ENCODE measurements at places on chromosomes 16 and 17.

DNA sequence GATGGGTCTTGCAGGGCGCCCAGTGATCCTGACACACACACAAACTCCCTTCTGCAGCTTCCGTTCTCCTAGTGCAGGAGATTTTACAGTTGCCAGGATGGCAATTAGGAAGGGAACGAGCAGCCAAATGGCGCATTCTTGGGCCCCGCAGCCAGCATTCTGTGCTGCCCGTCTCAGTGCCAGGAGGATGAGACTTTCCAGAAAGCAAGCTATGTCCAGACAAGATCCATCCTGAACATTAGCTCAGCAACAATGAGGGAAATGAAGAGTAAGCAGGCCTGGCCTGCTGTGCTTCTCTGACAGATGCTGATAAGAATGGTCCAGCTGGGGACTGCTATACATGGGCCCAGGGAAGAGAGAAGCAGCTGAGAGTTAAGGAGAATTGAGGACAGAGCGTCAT is 16.5 kb downstream of the SPPL2C start:
- DNase-seq: no peak

DNA sequence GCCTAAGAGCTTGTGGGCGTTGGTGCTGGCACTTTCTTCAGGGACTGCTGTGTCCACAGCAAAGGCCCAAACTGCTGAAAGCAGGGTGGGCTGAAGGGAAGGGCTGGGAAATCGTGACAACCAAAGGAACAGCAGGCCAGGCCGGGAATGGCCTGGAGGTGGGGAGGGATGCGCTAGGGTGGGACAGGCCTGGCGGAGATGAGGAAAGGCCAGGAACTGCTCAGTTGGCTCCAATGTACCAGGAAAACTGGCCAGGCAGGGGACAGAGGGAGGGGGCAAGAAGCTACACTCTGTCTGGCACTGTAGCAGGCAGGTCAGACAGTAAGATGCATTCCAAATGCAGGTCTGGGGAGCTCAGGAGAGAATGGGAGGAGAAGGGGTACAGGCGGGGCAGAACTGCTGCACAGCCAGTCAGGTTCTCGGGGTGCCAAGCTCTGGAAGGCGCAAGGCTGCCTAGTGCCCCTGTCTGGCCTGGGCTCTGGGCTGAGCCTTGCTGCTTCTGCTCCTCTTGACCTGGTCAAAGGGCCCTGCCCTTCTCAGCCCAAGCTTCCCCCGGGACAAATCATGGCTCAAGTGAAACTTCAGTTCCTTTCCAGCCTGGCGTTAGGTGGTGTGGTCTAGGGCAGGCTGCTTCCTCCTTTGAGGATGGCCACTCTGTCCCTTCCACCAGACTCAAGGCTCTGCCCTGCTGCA is 7.3 kb downstream of the PNMT start:
- no peak for DNase-seq

- no peak for DNase-seq
These were observed 806 bp downstream of the TBX21 start for GRCh38 chr17:47733674-47734410.

DNA sequence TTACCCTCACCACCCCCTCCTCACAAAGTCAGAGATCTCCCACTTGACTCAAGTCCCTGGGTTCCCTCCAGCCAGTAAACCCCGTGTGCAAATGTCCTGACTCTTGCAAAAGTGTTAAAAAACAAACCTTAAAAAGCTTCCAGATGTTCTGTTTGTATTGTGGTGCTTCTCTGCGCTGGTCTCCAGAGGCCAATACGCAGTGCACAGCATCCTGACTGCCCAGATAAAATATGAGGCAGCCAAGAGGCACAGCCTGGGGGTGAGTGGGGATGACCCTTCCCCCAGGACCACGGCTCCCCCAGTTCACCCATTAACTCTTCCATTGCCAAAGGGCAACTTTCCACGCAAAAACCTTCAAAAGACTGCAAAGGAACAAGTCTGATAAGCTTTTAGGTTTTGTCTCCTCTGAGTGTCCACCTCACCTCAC is 291.8 kb downstream of the SOX9 start:
- no peak for DNase-seq

- peak; percentile 92 for DNase-seq
These were observed at the start of gene LAT for GRCh38 chr16:28984619-28985135. LAT (plus strand) TSS chr16:28985052; CDS start chr16:28985418, 366 bp downstream.

DNA sequence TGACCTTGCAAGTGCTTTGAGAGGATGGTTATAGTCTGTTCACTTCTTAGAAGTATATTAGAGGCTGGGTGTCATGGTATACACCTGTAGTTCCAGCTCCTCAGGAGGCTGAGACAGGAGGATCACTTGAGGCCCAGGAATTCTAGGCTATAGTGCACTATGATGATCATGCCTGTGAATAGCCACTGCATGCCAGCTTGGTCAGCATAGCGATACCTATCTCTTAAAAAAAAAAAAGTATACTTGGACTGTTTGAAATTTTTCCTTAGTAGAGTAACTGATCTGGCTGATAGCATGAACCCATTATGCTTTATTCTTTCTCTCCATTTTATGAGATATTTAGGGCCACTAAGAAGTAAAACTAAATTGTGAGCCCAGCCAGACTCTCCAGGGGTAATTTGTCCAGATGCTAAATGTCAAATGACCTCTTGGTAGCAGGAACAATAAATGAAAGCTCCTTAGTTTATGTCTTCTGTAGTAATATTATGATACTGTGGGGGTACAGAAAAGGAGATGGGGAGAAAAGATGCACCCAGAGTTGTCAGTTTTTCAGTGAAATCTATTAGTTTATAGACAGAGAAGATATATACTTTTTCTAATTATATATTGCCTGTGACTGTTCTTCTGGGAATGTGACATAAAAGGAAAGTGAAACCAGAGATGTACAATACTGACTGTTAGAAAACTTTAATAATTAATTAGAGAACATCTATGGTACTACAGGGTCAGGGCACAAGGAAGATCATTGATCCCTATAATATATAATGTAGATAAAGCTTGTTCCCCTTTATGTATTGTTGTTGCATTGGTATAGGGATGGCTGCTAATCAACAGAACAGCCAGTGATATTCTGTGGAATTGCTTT is 335.3 kb upstream of the TBX2 start:
- no peak for DNase-seq

DNA sequence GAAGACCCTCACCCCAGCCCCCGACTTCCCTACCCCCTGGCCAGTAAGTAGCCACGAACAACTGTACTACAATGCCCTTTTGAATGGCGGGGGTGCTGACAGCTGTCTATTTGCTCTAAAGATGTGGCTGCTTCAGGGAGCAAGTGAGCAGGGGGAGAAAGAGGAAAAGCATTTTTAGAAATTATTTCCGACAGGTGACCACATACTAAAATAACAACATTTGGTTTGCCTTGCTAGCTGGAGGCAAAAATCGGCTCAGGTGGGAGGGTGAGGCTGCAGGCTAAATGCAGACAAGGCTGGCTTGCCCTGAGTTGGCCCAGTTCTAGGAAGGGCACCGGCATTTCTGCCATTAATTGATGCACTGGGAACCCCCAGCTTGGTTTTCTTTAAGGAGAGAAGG is 188.5 kb downstream of the XYLT1 start:
- no peak for DNase-seq

GRCh38 chr17:33164169-33164881 is 128.8 kb downstream of the ASIC2 start:
- no peak for DNase-seq

- DNase-seq: no peak
These were observed 3.7 kb upstream of the DNASE1 start for GRCh38 chr16:3650631-3651265.

DNA sequence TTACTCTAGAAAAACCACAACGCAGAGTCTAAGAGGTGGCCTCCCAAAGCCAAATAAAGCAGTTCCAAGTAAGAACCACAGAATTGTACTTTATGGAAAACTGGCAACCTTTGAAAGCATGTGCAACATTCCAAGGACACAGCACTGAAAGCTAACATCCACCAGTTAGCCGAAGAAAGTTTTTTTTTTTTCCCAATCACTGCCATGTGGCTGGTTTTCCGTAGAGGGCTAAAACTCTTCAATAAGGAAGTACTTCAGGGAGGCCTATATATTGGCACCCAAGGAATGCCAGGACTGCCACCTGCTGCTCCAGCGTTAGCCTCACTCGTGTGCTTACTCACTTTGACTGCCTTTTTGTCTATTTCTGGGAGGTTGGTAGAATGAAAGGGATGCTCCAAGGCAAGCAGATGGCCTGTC is 25.2 kb downstream of the CEP95 start:
- no peak for DNase-seq

GRCh38 chr16:49610983-49611382 is 237.4 kb downstream of the C16orf78 start:
- DNase-seq: no peak

- DNase-seq: peak; percentile 17
These were observed 4.6 kb downstream of the CNGB1 start for GRCh38 chr16:57966204-57966771.

- peak; percentile 38 for DNase-seq
These were observed 998 bp downstream of the ACD start for GRCh38 chr16:67658849-67659674.

DNA sequence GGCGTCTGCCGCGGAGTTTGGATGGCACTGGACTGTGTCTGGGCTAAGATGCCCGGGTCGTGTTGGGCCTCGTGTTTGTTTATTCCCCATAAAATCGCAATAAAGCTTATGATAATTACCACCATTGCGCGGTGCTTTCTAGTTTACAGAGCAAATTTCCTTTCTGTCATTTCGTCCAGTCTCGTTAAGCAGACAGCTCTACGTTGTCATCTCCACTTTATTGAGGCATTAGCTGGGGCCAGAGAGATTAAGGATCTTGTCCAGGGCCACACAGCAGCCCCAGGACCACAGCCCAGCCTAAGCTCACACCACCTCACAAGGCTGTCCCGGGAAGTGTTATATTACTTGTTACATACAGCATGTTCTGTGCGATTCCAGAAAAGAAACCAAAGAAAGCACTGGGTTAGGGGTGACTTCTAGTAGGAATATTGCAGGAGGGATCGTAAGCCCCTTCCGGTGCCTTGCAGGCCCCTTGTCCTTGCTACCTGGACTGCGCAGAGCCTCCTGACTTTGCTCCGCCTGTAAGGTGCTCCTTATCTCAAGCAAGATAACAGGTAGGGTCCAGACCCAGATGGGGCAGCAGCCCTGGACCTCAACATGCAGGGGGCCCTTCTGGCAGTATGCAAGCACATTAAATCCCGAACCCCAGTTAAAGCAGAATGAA is 6.3 kb downstream of the NOS2 start:
- DNase-seq: no peak

- no peak for DNase-seq
These were observed 41.7 kb downstream of the SYNRG start for GRCh38 chr17:37567538-37567937.

GRCh38 chr17:83008186-83008510 is 71.3 kb upstream of the METRNL start:
- no peak for DNase-seq

DNA sequence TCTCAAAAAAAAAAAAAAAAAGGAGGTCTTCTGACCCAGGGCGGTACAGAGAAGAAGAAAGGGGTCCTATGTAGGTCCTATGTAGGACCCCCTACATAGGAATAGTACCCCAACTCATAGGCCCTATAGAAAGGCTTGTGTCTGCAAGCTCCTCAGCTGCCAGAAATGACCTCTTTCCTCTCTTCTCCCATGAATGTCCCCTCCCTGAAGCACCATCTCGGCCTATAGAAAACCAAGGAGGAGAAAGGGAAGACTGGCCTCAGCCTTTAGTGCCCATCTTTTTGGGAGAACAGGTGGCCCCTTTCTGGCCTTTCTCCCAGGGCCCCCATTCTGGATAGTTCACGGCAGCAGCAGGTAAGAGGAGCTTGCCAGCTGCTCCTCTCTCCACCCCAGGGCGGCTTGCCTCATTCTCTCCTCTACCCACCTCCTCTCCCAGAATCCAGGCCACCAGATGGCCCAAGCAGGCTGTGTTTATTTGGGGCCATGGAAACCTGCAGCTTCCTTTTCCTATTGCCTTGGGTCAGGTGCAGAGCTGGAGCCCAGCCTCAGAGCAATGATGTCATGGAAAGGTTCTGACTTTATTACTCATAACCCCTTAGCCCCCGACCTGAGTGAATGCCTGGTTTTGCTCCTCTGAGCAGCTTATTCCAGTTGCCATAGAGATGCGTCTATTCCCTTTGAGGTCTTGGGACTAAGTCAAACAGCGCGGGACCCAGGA is 1.6 kb upstream of the MRPL58 start:
- DNase-seq: peak; percentile 12

GRCh38 chr17:2243953-2244352 is 59.6 kb downstream of the SMG6 start:
- DNase-seq: no peak

DNA sequence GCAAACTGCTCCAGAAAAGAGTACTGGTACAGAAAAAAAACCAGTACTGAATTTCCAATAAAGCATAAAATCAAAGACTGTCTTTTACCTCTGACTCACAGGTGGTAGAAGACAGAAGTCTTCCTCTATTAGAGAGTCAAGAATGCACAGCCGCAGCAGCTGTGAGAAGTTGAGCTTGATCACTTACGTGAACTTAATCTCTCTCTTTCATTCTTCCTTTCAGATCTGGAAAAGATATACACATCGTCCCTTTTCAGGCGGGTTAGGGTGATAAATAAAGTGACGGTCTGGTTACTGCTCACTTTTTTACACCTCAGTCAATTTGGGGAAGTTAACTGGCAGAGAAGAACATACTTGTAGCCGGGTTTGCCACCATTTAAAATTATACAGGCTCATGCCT is 3.9 kb downstream of the IFT140 start:
- DNase-seq: peak; percentile 22

- DNase-seq: no peak
These were observed 70.5 kb downstream of the GAS7 start for GRCh38 chr17:10127819-10128425.

GRCh38 chr17:50072130-50072529 is 16.2 kb downstream of the ITGA3 start:
- DNase-seq: no peak

GRCh38 chr16:87816507-87817100 is 50.8 kb upstream of the KLHDC4 start:
- DNase-seq: peak; percentile 57
